ENCODE measurements at places on chromosomes 2 and 18.

DNA sequence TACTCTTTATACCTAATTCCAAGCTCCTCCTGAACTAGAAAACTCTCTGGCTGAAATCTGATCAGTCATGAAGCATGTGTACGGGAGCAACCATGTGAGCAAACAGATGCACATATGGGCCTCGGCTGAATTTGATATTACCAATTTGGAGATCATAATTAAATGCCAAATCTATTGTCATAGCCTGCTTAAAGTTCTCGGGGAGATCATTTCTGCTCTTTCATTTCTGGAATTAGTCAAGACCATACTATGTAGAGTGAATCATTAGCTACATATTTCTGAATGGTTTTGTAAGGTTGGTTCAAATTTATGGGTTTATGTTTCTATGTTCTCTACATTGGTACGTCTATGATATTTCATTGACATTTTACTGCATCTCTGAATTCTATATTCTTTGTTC, 205.5 kb downstream of the UBE2E3 start:
- no peak for DNase-seq

DNA sequence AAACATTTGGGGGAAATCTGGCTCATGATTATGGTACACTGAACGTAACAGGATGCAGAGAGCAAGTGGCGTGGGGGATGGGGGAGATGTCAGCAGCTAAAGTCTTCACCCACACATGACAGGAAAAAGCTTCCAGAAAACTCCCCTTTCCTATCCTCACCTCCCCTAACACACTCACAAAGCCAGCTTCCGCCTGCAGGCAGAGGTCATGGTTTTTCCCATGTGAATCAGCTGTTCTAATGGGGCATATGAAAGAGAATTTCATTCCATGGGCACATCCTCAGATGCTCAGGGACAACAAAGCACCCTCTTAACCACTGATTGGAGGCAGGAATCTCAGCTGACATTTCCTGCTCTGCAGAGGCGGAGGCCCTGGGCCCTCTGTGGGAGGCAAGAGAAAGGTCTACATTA, 129.1 kb downstream of the TSN start:
- DNase-seq: no peak

DNA sequence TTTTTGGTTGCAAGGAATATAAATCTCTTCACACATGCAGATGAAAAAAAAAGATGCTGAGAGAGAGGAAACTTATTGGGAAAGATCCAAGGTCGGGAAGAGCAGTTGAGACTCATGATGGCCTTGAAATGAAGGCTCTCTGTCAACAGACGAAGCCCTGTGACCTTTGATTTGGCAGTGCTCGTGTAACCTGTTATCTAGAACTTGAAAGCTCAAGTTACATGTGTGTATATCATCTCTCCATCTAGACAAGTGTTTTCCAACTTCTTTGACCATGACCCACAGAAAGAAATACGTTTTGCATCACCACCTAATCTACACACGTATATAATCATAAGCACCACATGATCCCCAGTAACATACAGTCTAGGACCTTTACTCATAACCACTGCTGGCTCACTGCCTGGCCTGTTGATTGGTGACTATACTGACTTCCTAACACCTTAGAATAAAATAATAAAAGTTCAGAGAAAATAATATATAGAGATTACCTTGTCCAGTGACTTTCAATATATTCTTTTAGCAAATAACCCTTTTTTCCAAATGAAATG, 319.0 kb upstream of the PKDCC start:
- DNase-seq: no peak

- DNase-seq: no peak
These were observed 23.2 kb downstream of the AFF3 start for GRCh38 chr2:100119235-100119634.

GRCh38 chr2:2112416-2113105, 218.5 kb downstream of the MYT1L start:
- DNase-seq: no peak

GRCh38 chr18:61893309-61893970, 633 bp upstream of the RNF152 start:
- peak; percentile 65 for DNase-seq

DNA sequence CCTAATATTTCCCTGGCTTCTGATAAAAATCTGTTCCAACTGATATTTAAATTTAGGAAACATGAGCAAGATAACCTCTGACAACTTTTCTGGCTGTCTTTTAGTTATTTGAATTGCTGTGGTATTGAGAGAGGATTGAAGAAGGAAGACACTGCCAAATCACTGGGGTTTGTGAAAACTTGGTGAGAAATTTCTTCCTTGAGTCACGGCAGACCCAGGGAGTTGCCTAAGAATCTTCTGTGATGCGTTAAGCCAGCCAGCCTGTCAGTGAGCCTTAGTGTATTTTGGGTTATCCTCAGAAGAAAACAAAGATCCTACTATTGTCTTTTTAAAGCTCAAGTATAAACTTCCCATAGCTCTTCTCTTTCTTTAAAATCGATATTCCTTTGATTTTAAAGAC, 17.5 kb upstream of the DOK6 start:
- DNase-seq: no peak

DNA sequence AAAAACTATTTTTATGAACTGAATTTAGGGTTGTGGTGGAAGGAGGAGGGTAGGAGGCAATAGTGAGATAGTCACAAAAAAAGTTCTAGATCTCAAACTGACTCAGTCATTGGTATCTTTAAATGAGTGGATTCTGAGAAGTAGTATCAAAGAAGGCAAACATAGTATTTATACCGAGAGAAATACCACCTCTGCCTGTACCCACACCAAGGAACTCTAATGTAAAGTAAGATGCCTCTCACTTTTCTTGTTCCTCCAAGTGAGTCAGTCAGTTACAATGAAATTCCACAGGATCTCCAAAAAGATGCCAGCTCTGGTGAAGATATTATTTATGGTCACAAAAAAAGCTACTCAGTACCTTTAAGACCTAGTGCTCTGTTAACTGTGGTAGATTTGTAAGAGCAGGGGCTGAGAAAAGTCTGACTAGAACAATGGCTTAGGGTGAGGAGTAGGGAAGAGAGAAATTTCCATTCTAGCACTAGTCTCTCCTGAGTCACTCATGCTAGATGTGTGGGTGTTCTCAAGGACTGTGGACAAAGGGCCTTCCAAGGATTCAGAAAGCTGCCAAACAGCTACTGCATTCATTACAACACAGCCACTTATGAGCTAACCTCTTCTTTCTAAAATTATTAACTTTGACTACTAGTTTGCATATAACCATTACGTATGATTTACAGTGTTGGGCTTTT, 36.3 kb downstream of the YWHAQ start:
- no peak for DNase-seq

GRCh38 chr2:112765251-112765650, 842 bp upstream of the CKAP2L start:
- DNase-seq: no peak

DNA sequence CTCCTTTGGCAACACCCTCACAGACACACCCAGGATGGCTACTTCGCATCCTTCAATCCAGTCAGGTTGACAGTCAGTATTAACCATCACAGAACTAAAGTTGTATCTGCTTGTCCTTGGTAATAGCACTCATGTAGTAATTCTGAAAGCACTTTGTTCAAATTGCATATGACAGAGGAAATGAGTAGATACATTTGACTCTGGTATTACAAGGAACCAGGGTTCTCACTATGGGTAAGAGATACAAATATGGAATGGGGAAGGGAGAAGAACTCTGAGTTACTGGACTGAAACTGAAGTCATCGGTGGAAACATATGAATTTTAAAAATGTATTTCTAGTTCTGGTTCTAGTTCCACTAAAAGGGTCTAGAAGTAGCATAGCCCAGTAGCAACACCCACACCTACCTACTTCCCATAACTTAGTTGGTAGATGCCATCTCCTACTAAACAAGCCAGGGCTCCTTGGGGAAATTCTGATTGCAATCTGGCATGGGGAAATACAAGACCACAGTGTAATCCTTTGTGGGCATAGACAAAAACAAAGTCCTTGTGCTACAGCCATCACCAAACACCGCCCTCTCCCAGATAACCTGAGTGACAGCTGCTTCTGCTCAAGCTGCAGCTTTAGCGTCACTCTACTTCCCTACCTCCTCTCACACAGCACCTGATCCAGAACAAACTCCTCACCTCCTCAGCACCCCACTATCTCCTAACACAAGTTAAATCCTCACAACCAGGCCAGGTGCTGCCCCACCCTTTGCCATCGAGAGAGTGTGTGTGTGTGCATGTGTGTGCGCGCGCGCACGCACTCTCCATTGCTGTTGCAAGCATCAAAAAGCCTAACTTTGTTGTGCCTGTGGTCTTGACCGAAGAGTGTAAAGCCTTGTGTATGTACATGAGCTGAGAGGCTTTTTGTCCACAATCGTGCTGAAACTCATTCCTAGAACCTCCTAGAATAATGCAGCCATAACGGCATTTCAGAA, 31.4 kb upstream of the CD226 start:
- no peak for DNase-seq

- no peak for DNase-seq
These were observed 3.2 kb downstream of the GALNT1 start for GRCh38 chr18:35584735-35585134.

GRCh38 chr2:219453671-219454590, 19.3 kb downstream of the SPEG start:
- DNase-seq: no peak

GRCh38 chr2:226488034-226488433, 311.6 kb downstream of the IRS1 start:
- DNase-seq: no peak

GRCh38 chr2:101521487-101521886, 46.6 kb upstream of the RFX8 start:
- no peak for DNase-seq

DNA sequence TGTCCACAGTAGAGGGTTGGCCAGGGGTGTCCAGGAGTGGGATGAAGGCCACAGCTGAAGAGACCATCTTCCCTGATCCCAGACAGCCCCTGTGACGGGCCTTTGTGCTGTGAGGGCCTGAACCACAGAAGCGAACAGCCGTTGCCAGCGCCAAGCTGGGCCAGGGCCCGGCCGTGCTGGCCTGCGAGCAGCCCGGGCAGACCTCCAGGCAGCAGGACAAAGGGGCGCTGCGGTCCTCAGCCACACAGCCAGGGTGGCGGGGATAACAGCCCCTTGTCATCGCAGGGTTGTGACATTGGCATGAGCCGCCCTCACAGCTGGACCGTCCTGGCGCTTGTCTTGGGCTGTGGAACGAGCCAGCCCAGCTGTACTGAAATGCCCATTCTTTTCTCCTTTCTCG, 161.1 kb downstream of the FAM210A start:
- DNase-seq: peak; percentile 97

- DNase-seq: no peak
These were observed 13.4 kb upstream of the CREG2 start for GRCh38 chr2:101400506-101401325.

- no peak for DNase-seq
These were observed 371 bp downstream of the MDH1B start for GRCh38 chr2:206764673-206765241.

- no peak for DNase-seq
These were observed 10.2 kb upstream of the INPP4A start for GRCh38 chr2:98434492-98434891.

DNA sequence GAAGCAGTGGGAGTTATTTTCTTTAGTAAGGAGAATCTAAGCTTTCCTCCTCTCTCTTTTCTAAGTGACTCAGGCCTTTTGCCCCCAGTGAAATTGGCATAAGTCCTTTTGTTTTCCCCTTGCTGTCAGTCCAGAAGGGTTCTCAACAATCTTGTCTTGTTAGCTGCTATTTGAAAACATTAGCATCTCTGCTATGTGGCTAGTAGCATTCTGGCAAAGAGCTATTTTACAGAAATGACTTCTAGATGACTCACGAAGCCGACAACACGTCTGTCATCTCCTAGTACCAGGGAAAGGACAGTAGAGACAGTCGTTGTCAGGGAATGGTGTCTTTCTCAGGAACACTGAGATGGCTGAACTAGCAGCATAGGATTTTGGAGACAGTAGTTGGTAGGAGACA, 14.7 kb downstream of the SMARCAL1 start:
- no peak for DNase-seq

- no peak for DNase-seq
These were observed 81.6 kb downstream of the CIB4 start for GRCh38 chr2:26559556-26559955.

GRCh38 chr2:111028720-111029119, 92.0 kb upstream of the BCL2L11 start:
- DNase-seq: no peak

GRCh38 chr2:134869946-134870736, 31.7 kb downstream of the ACMSD start:
- DNase-seq: no peak

DNA sequence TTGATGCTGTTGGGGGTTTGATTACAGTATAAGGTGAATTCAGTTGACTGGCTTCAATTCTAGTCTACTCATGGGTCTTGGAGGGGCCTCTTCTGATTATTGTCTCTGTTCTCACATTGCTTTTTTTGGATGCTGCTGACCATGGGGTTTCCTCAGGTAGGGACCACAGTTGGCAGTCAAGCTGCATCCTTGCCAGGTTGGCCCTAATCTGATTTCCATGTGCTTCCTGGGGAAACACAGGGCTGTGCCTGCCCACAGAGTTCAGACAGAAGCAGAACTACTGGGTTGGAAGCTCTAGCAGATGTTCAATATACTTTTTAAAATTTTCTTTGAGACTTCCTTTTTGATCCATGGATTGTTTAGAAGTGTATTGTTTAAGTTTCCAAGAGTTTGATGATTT, 227.3 kb downstream of the XIRP2 start:
- no peak for DNase-seq

- DNase-seq: no peak
These were observed 889.5 kb upstream of the NXPH2 start for GRCh38 chr2:139669675-139670074.

- DNase-seq: no peak
These were observed 33.1 kb downstream of the RBFA start for GRCh38 chr18:80067321-80067720.

- no peak for DNase-seq
These were observed 39.4 kb upstream of the LPIN2 start for GRCh38 chr18:3052411-3052758.

DNA sequence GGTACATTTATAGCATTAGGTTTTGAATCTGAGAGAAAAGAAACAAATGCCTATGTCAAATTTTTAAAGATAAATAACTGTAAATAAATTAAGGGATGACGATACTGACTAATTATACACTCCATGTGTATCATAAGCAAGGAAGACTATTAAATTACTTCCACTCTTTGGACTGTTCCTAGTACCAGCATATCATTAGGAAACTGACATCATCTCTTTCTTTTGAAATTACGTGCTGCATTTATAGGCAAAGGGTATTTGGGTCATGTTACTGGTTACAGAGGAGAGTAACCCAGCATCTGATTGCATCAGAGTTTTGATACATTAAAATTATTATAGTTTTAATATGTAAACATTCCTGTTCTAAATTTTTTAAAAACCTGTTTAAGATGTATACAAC, 309.7 kb downstream of the XIRP2 start:
- DNase-seq: no peak

DNA sequence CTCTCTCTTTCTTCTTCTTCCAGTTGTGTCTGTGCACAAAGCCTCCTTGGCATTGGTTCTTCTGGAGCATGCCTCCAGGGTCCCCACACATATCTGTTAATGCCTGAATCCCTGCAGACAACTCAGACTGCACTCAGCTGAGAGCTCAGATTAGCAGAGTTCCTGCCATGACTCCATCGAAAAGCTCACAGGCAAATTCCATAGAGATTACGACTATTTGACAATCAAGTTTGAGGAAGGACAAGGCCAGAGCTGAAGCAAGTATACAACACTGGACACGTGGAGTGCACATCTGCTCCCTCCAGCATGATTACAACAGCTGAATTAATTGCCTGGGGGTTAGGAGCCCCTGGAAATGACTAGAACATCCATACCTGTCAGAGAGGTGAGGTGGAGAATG, 190.7 kb downstream of the INSIG2 start:
- DNase-seq: no peak

- no peak for DNase-seq
These were observed 54.2 kb downstream of the COMMD1 start for GRCh38 chr2:61959381-61960293.

GRCh38 chr2:3126911-3127621, 250.6 kb downstream of the EIPR1 start:
- no peak for DNase-seq

Data from head of caudate nucleus (tissue), 42 donors.